Right lung (tissue), 10 donors: ENCODE measurements at places on chromosomes 2 and 18. TPM values are rescaled to one million over a fixed set of nuclear protein-coding genes. Genes with fewer than 3 reads are reported as not detected.
A peak's percentile ranks its signal among the peaks of the same experiment; 100 is the strongest.

The CWC22 gene
- polyA plus RNA-seq, result 41.3 TPM

The HOXD13 gene
- polyA plus RNA-seq, result not detected

The HK2 gene
- 4.7 TPM for polyA plus RNA-seq

The MSH2 gene
- polyA plus RNA-seq, result 47.5 TPM

- no peak for DNase-seq
Observed at GRCh38 chr2:206665251-206665650, 23.0 kb downstream of the FAM237A start.

GRCh38 chr2:96526615-96527285 is 9.8 kb upstream of the ARID5A start:
- DNase-seq, result no peak

DNA sequence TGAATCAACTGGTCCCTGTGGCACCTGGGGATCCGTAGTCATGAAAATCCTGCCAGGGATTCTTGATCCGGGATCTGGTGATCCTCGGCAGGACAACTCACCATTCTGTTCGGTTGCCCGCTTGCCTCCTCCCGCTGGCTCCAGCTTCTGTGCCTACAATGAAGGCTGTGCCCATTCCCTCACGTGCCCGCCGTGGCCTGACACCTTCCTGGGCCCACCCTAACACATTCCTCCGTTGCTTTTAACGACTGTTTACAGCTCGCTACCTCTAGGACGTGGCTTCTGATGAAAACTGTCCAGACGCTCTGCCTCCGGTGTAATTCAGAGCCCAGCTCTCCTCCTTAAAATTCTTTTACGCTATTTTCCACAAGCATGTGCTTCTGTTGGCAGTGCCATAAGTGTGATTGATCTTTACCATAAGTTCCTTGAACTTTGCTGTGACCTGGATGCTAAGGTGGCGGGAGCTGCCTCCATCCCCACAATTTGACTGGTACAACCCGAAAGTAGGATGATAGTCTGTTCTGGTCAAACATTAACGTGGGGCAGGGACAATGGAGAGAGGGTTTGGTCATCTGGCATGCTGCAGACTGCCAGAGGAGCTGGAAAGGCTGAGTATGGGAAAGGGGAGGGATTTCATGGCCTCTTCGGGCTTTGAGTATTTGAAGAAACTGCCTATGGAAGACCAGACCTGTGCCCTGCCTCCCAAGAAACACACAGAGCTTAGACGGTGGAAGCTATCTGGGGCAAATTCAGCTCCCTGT is 206.8 kb upstream of the TNP1 start:
- DNase-seq, result no peak

GRCh38 chr2:148430101-148430500 is 214.4 kb upstream of the EPC2 start:
- DNase-seq, result no peak

DNA sequence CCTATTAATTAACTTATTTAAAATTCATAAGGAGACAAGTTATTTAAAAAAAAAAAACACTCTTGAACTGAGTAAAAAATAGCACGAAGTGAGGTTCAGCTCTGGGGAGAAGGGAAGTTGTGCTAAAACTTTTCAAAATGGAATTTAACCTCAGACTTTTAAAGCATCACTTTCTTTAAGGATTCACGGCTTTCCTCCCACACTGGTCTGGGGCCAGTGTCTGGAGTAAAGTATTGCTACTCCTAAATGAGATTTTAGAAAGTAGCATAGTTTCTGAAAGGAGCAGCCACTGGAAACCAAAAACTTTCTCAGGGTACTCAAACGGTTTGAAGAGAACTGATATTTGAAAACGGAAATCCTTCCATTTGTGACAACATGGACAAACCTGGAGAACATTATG is 97.7 kb upstream of the CYP1B1 start:
- DNase-seq, result no peak

DNA sequence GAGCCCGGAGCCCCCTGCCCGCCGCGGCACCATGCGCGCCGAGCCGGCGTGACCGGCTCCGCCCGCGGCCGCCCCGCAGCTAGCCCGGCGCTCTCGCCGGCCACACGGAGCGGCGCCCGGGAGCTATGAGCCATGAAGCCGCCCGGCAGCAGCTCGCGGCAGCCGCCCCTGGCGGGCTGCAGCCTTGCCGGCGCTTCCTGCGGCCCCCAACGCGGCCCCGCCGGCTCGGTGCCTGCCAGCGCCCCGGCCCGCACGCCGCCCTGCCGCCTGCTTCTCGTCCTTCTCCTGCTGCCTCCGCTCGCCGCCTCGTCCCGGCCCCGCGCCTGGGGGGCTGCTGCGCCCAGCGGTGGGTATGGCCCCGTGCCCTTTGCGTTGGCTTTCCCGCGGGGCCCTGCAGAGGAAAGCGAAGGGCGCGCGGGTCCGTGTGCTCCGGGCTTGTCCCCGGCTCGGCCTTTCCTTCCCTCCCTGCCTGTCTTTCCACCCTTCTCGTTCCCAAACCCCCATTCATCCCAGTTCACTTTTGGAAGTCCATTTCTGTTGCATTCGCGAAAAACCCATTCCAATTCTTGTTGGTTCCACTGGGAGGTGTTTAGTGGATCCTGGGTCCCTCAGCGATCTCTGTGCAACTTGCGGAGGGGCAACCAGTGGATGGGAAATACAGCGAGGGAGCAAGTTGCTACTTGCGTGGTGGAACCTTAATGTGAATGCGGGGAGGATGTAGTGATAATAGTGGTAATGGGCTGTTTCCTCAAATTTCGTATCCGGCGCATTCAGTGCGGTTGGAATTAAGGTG is 599 bp downstream of the ADAM23 start:
- peak; percentile 33 for DNase-seq

DNA sequence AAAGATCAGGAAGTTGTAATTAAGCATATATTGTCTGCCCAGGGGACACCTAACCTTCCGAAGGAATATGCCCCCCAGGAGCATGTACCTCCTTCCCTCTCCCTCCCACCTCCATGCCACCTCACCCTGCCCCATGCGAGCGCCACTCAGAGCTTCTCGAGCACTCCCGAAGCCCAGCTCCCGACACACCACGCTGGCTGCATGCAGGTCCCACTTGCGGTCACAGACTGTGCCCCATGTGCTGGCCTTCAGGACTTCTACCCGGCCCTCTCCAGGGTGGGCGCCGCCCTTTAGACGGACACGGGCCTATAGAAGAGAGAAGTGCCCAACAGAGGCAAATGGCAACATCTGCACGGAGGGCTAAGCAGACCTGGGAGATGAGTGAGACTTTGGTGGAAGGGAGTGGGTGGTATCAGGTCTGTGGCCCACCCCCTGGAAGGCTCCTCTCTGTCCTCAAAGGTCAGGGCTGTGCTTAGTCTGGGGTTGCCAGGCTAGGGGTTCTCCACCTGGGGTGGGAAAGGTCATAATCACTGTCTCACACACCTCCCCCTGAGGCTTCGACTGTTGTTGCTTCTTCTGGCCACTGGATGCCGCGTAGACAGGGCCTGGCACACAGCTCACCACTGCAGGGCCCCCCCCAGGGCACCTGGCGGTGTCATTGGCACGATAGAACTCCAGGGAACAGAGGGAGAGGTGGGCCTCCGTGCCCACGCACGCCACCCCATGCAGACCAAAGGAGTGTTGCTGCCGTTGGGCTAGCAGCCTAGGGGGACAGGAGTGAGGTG is 6.6 kb downstream of the HTRA2 start:
- no peak for DNase-seq
